Astrocyte of the hippocampus (primary cell): ENCODE measurements at places on chromosomes 16 and 17.

DNA sequence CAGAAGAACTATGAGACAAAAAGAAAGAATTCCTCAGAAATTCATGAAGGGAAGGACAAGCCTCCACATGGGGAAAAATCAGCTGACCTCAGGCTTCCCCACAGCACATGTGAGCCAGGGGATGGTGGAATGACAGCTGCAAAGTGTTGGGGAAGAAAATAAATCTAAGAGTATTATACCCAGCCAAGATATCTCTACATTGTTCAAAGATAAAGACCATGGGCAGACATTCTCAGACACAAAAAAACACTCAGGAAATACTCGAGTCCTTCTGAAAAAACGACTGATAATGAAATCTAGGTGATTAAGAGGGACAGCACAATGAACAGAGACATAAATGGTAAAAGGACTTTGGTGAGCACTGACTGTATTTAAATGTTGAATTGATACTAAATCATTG is 3.9 kb downstream of the RAB40B start:
- no peak for DNase-seq

DNA sequence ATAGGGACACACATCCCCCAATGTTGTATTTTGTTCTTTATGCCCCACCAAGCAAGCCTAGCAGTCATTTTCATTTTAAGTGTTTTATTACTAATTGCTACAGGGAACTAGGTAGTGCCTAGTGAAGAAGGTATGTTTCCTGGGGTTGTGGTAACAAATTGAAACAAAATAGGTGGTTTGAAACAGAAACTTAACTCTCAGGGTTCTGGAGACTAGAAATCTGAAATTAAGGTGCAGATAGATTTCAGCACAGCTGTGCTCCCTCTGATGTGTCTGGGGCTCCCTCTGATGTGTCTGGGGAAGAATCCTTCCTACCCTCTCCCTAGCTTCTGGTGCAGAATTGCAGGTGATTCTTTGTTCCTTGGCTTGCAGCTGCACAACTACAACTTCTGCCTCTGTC is 390.1 kb downstream of the ZFHX3 start:
- no peak for DNase-seq

DNA sequence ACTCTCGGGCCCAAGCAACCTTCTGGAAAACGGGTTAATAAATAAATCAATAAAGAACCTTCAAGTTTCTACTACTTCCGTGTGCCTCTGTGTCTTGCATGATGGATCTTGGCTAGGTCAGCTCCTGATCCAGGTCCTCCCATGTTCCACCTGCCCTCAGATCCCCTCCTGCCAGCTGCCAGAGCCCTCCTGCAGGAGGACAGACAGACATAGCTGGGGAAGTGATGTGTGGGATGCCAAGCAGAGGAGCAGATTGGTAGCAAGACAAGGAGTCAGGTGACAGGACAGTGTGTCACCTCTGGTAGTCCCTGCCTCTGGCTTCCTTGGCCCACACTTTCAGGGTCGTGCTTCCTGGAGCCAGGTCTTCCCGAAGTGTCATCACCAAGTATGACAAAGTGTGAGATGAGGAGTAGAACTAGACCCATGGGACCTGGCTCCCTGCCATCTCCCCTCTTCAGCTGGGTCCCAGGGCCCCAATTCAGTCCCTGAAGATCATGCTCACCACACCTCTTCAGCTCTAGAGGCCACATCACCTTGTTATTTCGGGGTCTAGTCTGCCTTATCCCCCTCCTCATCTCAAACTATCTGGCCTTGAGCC is 1.0 kb upstream of the EPN3 start:
- DNase-seq, result no peak

DNA sequence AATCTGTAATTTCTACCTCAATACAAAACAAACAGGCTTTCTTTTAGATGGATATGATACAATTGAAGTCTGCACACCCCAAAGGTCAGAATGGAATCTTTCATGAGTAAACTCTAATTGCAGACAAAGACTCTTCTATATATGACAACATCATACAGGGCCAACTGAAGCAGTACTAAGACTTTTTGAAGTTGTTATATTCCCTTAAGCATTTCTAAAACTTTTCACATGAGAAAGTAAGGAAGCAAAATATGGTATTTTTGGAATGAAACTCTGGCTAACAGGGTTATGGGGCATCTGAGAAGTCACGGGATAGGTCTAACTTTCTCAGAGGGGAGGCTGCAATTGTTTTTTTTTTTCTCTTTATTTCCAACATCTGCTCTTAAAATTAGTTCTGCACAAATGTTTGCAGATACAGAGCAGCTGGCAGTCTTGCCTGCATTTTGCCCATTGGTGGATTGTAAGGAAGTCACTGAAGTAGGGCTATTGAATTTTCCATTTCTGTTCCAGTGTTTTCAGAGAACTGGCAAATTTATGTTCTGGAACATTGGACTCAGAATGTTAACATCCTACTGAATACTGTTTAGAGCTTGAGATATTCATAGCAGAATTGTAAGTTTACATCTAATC is 59.1 kb downstream of the SSH2 start:
- DNase-seq, result no peak

DNA sequence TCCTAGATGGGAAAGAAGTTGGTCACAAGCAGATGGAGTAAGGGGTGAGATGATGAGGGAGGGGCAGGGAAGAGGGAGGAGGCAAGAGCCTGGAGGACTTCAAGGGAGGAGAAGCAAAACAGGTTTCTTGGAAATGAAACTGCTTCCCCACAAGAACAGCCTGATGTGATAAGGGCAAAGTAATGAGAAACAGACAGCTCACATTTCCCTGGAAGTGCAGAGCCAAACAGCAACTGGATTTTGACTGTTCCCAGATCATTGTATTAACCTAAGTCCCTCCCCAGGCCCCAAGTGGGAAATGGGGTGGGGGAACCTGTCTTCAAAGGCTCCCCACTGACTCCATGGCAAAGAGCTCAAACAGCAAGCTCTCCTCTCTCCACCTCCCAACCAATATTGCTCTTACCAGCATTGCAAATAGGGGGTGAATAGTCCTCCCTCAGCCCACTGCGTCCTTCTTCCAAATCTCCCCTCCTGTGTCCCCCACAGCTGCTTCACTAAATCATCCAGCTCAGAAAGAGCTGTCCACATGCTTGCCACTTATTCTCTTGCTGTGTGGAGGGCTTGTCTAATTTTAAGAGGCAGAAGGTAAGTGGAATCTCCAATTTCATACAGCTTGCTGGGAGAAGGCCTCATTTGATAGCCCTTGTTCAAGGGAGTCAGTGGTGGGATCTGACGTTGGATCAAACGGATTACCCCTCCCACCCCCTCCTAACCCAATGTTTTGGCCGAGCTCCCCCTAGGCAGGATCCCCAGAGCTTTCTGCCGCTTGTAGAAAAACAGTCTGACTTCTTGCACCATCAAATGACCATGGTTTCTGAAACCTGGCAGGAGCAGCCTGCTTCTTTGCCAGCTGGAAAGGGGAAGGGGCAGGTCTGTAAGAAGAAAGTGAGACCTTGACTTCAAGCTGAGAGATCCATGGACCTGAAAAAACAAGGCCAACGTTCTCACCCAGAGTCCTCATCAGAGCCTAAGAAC is 56.3 kb upstream of the SMIM36 start:
- no peak for DNase-seq

DNA sequence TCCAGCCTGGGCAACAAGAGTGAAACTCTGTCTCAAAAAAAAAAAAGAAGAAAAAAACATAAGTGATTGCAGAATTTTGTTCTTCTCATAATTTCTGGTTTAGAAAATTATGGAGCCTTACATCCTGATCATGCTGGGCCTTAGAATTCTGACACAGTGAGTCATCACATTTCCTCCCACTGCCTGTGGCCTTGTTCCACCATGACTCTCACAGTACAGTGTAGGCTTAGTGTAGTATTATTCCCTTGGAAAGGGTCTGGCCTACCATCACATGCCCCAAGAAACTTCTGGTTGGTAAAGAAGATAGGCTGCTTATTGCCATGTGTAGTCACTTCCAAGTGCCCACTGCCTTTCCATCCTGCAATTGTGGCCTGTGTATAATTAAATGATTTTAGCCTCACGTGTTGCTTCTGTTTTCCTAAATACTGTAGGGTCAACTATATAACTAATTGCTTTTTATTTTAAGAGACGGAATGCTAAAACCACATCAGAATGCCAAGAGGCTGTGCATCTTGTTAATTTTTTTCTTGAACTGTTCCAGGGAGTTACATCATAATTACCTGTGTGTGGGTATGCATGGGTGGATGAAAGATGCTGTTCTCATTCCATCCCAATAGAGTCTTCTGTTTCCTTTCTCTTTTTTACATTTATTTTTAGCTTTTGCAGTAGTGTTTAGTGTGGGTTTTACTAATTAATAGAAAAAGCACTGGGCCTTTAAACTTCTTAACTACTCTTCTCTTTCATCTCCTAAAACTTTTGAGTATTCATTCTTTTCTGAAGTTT is 25.9 kb downstream of the OGFOD1 start:
- peak; percentile 87 for DNase-seq

DNA sequence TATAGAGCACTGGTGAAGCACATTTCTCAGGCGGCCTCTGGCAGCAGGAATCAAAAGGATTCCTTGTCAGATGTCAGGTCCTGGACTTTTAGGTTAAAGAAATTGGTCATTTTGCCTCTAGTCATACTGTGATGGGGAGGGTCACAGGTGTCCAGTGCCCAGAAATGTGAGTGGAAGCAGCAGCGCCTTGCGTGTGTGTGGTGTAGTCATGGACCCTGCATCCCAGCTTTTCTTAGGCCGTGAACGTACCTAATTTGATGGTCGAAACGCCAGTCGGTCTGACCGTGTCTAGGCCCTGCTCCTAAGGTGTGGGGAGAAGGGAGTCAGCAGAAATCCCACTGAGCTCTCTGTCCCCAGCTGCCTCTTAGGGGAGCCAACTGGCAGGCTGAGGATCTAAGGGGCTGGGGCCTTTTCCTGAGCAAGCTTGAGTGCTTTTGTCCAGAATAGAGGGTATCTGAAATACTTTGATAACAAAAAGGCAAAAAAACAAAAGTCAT is 32.0 kb downstream of the POLR3E start:
- DNase-seq, result no peak

DNA sequence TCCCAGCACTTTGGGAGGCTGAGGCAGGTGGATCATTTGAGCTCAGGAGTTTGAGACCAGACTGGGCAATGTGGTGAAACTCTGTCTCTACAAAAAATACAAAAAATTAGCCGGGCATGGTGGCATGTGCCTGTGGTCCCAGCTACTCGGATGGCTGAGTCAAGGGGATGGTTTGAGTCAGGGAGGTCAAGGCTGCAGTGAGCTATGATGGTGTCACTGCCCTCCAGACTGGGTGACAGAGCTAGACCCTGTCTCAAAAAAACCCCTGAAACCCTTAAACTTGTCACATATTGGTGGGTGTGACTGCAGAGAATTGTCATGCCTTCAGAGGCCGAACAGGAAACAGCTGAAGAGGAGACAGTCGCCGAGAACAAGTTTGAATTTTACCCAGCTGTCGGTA is 13.4 kb downstream of the RPTOR start:
- DNase-seq, result no peak

DNA sequence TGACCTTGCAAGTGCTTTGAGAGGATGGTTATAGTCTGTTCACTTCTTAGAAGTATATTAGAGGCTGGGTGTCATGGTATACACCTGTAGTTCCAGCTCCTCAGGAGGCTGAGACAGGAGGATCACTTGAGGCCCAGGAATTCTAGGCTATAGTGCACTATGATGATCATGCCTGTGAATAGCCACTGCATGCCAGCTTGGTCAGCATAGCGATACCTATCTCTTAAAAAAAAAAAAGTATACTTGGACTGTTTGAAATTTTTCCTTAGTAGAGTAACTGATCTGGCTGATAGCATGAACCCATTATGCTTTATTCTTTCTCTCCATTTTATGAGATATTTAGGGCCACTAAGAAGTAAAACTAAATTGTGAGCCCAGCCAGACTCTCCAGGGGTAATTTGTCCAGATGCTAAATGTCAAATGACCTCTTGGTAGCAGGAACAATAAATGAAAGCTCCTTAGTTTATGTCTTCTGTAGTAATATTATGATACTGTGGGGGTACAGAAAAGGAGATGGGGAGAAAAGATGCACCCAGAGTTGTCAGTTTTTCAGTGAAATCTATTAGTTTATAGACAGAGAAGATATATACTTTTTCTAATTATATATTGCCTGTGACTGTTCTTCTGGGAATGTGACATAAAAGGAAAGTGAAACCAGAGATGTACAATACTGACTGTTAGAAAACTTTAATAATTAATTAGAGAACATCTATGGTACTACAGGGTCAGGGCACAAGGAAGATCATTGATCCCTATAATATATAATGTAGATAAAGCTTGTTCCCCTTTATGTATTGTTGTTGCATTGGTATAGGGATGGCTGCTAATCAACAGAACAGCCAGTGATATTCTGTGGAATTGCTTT is 335.3 kb upstream of the TBX2 start:
- no peak for DNase-seq

DNA sequence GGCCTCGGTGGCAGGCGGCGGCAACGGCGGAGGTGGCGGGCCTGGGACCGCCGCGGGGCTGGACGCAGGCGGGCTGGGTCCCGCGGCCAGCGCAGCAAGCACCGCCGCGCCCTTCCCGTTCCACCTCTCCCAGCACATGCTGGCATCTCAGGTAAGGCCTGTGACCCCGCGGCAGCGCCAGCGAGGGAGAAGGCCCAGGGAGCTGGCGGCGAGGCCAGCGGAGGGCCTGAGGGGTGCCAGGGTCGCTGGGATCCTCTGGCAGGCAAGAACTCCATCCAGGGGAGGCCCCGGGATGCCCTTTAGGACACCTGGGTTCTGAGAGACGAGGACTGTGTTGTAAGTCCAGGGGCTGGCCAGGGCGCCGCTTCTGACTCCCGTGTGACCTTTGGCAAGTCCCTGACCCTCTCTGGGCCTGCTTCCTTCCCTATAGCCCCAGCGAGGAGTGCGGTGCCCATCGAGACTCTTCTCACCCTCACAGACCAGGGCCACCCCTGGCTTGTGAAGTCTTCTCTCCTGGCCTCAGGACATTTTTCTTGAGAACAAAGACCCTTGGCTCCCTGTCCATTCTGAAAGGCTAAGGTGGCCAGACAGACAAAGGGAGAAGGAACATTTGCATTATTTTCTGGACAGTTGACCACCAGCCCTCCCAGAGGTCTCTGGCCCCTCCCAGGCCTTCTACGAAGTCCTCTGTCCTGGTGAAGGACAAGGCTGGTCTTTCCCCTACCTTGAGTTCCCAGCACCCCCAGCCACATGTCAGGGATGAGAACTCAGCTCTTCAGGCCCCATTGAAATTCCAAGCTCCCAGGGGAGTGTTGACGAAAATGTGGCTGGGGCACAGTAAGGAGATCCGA is 6.3 kb downstream of the TBX2 start:
- DNase-seq, result no peak

DNA sequence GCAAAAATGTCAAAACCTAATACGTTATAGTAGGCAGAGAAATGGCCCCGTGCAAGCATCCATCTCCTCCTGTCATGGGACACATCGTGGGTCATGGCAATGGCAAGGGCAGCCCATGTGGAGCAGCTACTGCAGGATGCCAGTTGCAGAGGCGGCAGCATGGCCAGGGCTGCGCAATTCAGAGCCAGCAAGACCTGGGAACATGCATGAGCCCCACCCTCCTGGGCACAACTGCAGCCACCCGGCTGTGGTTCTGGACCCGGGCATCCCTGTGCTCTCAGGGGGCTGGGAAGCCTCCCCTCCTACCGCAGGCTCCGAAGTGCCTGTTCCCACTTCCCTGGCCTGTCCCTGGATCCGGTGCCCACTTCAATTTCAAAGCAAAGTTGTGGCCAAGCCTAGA is 203.6 kb downstream of the CPPED1 start:
- DNase-seq, result no peak
